ENCODE measurements at places on chromosomes 3 and 15. TPM values are rescaled to one million over a fixed set of nuclear protein-coding genes. Genes with fewer than 3 reads are reported as not detected.

The GUCA1C gene
- total RNA-seq: not detected

DNA sequence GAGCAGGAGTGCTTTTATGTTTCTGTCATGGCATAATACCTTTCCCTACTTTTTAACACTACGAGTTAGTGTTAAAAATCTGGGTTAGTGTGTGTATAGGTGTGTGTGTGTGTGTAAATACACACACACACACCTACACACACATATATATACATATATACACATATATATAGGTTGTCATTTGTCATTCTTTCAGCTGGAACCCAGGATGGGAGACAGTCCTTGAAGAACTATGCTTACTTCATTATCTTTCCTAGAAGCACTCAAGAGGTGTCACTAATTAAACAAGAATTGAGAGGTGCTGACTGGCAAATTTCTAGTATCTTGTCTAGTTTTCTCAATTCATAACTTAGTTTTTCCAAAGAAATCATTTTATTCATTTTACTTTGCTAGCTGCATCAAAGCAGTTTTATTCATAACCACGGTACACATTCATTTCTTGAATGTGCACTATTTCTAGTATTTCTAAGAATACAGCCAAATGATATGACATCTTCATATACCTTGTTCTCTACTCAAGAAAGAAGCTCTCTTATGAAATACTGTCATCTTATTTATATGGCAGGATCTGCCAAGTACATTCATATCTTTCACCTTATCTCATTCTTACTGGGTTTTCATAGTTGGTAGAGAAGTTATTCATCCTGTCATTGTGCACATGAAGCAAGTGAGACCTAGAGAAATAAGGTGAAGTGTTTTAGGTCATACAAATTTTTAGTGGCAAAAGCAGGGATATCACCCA lies 46.6 kb downstream of the ISL2 start:
- no peaks in the 10 kb centered on the region for H3K4me1 ChIP-seq
- H3K36me3 ChIP-seq: no peaks in the 10 kb centered on the region
- H3K4me3 ChIP-seq: no peak overlapping the region
- H3K27me3 ChIP-seq: no peaks in the 10 kb centered on the region
- no peak for DNase-seq
- no peak overlapping the region for H3K27ac ChIP-seq

- no peak overlapping the region for H3K4me3 ChIP-seq
- H3K36me3 ChIP-seq: no peaks in the 10 kb centered on the region
- H3K27ac ChIP-seq: no peak overlapping the region
- H3K4me1 ChIP-seq: no peaks in the 10 kb centered on the region
Measured at GRCh38 chr3:10357592-10358308, 36.8 kb upstream of the SEC13 start.

DNA sequence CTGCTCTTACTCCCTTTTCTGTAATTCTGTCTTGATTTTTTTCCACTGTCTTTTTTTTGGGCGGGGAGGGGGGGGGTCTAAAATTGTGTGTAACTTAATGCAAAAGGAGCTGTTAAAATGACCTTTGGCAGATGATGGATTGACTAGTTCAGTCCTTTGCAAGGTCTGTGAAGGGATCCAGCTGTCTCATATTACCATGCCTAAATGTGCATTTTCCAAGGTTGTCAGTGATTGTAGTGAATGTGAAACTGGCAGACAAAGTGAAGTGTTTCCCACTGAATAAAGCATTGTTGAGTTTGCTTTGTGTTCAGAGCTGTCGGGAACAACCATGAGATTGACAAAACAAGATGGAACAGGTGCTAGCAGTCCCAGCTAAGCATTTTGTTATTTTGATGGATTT lies 110.1 kb upstream of the SKOR1 start:
- no peak overlapping the region for H3K27ac ChIP-seq
- no peak overlapping the region for H3K4me3 ChIP-seq
- no peaks in the 10 kb centered on the region for H3K27me3 ChIP-seq
- H3K36me3 ChIP-seq: no peaks in the 10 kb centered on the region
- DNase-seq: no peak

- H3K27me3 ChIP-seq: no peaks in the 10 kb centered on the region
- no peaks in the 10 kb centered on the region for H3K4me1 ChIP-seq
- H3K27ac ChIP-seq: no peak overlapping the region
- H3K36me3 ChIP-seq: no peaks in the 10 kb centered on the region
- no peak overlapping the region for H3K4me3 ChIP-seq
Measured at GRCh38 chr3:126872701-126873342, 110.1 kb upstream of the PLXNA1 start.

The IL1RAP gene
- total RNA-seq: 10.3 TPM

- H3K27me3 ChIP-seq: peaks cover 10% of the 10 kb centered on the region
- no peak for DNase-seq
- H3K27ac ChIP-seq: no peak overlapping the region
- H3K4me3 ChIP-seq: no peak overlapping the region
- no peaks in the 10 kb centered on the region for H3K4me1 ChIP-seq
Measured at GRCh38 chr3:36733162-36733696, 31.1 kb downstream of the DCLK3 start.

DNA sequence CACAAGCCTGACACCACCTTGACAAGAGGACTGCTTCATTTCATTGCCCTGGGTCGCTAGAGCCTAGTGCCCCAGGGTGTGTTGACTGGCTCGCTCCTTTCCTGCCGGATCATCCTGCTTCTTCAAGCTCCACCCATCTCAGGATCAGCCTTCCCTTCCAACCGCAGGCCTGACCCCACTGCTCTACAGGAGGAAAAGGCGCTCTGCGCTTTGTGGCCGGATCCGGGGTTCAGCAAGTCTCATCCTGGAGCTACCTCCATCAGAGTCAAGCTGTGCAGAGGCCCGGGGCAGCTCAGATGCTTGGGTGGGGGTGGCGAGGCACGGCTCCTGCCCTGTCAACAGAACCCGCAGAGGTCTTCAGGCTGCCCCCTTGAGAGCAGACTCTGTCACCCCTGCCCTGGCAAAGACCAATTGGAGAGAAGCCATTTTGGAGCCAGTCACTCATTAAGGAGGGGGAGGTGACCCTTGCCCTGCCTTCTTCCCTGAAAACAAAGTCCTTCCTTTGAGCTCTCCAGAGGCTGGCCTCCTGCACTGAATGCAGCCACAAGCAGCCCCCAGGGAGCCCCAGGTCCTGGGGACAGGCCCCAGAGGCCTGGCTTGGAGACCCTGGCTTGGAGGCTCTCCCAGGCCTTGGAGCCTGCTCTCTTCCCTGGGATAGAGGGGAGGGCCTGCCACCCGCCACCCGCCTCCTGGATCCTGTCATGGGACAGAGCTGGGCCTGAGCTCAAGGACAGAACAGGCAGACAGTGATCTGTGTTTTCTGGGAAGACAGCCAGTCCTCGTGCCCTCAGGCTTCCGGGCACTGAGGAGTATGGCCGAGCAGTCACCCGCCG lies 80.3 kb downstream of the CPN2 start:
- H3K27me3 ChIP-seq: peaks cover 21% of the 10 kb centered on the region
- H3K36me3 ChIP-seq: no peaks in the 10 kb centered on the region
- H3K27ac ChIP-seq: no peak overlapping the region
- no peak for DNase-seq
- H3K4me1 ChIP-seq: peaks cover 15% of the 10 kb centered on the region
- H3K4me3 ChIP-seq: no peak overlapping the region

GRCh38 chr3:191455257-191455952 lies 5.6 kb upstream of the PYDC2 start:
- no peak overlapping the region for H3K4me3 ChIP-seq
- no peak overlapping the region for H3K27ac ChIP-seq
- no peaks in the 10 kb centered on the region for H3K4me1 ChIP-seq
- H3K27me3 ChIP-seq: no peaks in the 10 kb centered on the region
- no peak for DNase-seq
- no peaks in the 10 kb centered on the region for H3K36me3 ChIP-seq

GRCh38 chr3:175386630-175387029 lies 527.5 kb downstream of the NAALADL2 start:
- H3K27ac ChIP-seq: no peak overlapping the region
- H3K27me3 ChIP-seq: no peaks in the 10 kb centered on the region
- DNase-seq: no peak
- H3K4me3 ChIP-seq: no peak overlapping the region
- H3K4me1 ChIP-seq: no peaks in the 10 kb centered on the region
- no peaks in the 10 kb centered on the region for H3K36me3 ChIP-seq

- H3K4me3 ChIP-seq: no peak overlapping the region
- H3K4me1 ChIP-seq: no peaks in the 10 kb centered on the region
- H3K27me3 ChIP-seq: no peaks in the 10 kb centered on the region
Measured at GRCh38 chr3:129868912-129869311, 24.6 kb downstream of the TMCC1 start.

- no peaks in the 10 kb centered on the region for H3K27me3 ChIP-seq
- H3K4me1 ChIP-seq: peaks cover 3% of the 10 kb centered on the region
- no peak for DNase-seq
- H3K36me3 ChIP-seq: peaks cover 2% of the 10 kb centered on the region
Measured at GRCh38 chr3:71517271-71517791, 66.2 kb downstream of the FOXP1 start.

The ZPLD1 gene
- total RNA-seq: not detected

DNA sequence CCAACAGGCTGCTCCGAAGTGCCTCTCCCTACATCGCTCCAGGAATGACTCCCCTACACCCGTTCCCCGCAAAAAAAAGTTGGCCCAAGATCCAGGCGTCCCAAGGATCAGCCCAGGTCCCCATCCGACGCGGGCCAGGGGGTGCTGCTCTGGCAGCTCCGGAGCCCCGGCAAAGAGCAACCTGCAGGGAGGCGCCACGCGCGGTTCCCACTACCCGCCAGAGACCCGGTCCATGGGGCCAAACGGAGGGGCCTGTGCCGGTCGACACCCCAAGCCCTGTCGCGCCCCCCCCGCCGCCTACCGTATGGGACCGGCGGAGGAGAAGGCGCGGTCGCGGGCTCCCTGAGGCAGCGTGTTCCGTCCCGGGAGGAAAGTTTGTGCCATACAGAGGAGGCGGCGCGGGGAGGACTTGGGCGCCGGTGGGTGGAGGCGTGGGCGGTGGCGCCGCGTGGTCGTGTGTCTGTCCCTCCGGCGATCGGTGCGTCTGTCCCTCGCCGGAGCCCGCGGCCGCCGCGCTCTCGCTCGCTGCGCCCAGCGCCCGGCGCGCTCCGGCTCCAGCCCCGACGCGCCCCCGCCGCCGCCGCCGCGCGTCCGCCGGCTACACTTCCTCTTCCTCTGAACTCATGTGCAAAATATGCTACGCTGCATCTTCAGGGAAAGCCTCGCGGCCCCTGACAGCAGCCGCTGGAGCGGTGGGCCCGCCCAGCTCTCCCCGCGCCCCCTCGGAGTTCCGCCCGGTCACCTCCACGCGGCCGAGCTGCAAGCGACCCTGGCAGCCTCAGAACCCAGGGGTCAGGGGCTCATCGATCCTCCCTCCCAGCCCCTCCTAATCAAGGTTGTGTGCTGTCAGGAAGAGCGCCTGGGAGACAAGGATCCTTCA lies at the start of gene RFTN1:
Gene RFTN1 (minus strand): TSS at position 559 of the 880 bp plus-strand sequence. CDS start 19,830 bp downstream, outside the sequence.
- peaks cover 26% of the 10 kb centered on the region for H3K36me3 ChIP-seq
- DNase-seq: peak; percentile 69
- H3K27ac ChIP-seq: peak within 1 kb of the TSS; percentile 85
- peaks cover 80% of the 10 kb centered on the region for H3K4me1 ChIP-seq
- no peaks in the 10 kb centered on the region for H3K27me3 ChIP-seq

The GOLGA8O gene
- total RNA-seq: 21.8 TPM

The RASL12 gene
- not detected for total RNA-seq

The SAMD7 gene
- total RNA-seq: not detected

DNA sequence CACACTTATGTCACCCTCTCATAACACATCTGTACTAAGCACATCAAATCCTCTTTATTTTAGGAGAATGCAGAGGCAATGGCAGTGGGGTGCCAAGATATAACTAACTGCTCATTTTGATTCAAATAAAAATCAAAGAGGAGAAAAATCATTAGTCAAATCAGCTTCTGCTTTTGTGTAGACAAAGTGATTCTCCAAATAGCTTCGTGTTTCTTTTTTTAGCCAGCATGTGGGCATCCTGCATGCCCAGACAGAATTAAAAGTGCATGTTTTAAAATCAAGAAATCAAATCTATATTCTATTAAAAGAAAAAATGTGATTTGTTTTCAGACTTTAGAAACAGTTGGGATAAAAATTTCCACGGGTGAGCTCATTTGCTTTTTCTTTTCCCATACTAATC lies 761.3 kb upstream of the CFAP20DC start:
- no peak overlapping the region for H3K27ac ChIP-seq
- peaks cover 10% of the 10 kb centered on the region for H3K4me1 ChIP-seq
- H3K4me3 ChIP-seq: no peak overlapping the region
- H3K36me3 ChIP-seq: no peaks in the 10 kb centered on the region
- no peak for DNase-seq

The STX19 gene
- not detected for total RNA-seq

GRCh38 chr15:79439236-79439635 lies 7.1 kb downstream of the MINAR1 start:
- H3K4me1 ChIP-seq: no peaks in the 10 kb centered on the region
- H3K27me3 ChIP-seq: peaks cover 12% of the 10 kb centered on the region
- DNase-seq: no peak
- no peaks in the 10 kb centered on the region for H3K36me3 ChIP-seq
- H3K4me3 ChIP-seq: no peak overlapping the region
- H3K27ac ChIP-seq: no peak overlapping the region

The CKMT1B gene
- not detected for total RNA-seq

The RETNLB gene
- total RNA-seq: not detected

The IGSF10 gene
- not detected for total RNA-seq

The LIPH gene
- not detected for total RNA-seq

The LRRC31 gene
- total RNA-seq: not detected

The NTRK3 gene
- not detected for total RNA-seq

- H3K4me3 ChIP-seq: no peak overlapping the region
- peaks cover 17% of the 10 kb centered on the region for H3K4me1 ChIP-seq
- DNase-seq: no peak
- no peak overlapping the region for H3K27ac ChIP-seq
- H3K36me3 ChIP-seq: peaks cover 28% of the 10 kb centered on the region
Measured at GRCh38 chr3:58111513-58112184, 99.1 kb downstream of the DNASE1L3 start.

The CD276 gene
- total RNA-seq: not detected

DNA sequence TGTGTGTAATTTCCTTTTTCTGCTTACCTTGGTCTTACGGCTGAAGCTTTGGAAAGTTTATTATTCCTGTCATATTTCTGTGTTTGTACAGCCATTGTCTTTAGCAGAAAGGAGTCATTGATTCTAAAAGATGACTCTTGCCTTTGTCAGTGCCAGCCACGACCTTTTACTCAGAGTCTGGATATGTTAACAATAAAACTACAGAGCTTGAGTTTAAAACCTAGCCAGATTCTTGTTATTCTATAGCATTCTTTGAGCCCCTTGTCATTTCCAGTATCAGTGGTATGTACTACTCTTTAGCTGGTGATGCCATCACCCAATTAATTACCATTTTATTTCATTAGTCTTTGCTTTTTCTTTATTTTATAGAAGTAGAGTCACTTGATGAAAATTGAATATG lies 142.4 kb downstream of the TCF12 start:
- peaks cover 4% of the 10 kb centered on the region for H3K4me1 ChIP-seq
- H3K27ac ChIP-seq: no peak overlapping the region
- no peak overlapping the region for H3K4me3 ChIP-seq
- peaks cover 10% of the 10 kb centered on the region for H3K36me3 ChIP-seq

The CLDN11 gene
- not detected for total RNA-seq

The TMIE gene
- total RNA-seq: not detected

The CYP8B1 gene
- not detected for total RNA-seq

- no peak overlapping the region for H3K27ac ChIP-seq
- H3K4me1 ChIP-seq: no peaks in the 10 kb centered on the region
- H3K4me3 ChIP-seq: no peak overlapping the region
- no peak for DNase-seq
- H3K36me3 ChIP-seq: no peaks in the 10 kb centered on the region
Measured at GRCh38 chr3:159607856-159608255, 380.8 kb upstream of the IL12A start.

GRCh38 chr15:88243895-88244787 lies 12.4 kb downstream of the NTRK3 start:
- DNase-seq: peak; percentile 36
- peaks cover 8% of the 10 kb centered on the region for H3K27me3 ChIP-seq
- no peaks in the 10 kb centered on the region for H3K4me1 ChIP-seq
- no peak overlapping the region for H3K4me3 ChIP-seq
- H3K27ac ChIP-seq: no peak overlapping the region
- H3K36me3 ChIP-seq: no peaks in the 10 kb centered on the region
